ENCODE measurements at places on chromosomes 1 and 21.

DNA sequence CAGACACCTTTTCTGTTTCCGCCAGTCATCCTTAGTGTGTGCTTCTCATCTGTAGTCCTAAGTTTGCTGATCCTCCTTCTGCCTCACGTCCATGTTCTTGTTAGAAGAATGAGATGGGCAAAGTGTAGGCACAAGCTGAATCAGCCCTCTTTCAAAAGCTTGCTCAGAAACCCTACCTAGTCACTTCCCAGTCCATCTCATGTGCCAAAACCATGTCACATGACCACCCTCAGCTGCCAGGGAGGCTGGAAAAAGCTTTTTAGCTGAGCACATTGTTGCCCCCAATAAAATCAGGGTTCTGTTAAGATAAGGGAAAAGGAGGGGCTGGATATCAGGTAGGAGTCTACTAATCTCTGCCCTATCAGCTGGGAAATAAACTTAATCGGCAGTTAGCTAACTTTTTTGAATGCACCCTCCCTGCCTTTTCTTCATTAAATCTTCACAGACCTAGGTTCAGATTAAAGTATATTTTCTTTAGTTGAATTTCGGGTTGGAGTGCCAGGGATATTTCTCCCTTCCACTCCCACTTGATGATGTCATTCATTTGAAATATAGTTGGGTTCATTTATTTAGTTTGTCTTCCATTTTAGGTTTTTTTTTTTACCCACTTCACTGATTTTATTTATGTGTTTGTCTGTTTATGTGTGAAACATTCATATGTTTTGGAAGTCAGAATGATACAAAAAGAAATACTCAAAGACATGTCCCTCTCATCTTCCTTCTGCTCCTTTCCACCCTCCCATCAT lies 129.2 kb downstream of the ROR1 start:
- DNase-seq, result peak; percentile 31

DNA sequence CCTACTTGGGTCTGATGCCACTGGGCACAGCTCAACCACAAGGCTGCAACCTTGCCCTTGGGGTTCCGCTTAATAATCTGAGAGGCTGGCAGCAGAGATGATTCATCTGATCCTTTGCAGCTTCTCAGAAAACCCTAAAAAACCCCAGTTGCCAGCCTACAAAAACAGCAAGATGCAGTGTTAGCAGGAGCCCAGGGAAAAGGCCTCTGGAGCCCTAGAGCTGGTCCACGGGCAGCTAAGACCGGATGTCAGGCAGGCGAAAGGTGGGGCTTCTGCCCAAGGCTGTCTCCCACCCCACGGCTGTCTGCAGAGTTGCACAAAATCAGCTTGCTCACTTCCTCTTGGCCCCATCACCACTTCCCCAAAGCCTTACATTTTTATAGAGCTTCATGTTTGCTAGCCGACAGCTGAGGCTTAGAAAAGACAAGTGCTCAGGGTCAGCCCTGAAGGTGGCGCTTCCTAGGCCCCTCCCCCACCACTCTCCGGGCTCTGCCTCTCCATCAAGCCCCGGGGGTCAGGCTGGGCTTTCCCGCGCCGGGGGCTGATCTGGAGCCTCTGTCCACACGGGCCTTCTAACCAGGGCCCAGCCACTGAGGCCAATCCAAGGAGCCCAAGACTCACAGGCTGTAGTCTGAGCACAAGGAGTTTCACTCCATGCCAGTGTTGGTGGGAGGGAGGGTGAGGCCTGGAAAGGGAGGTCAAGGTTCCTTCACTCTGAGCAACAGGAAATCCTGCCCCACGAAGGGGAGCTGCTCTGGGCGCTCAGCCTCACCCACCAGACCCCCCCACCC lies 4.2 kb upstream of the ADORA3 start:
- peak; percentile 72 for DNase-seq

DNA sequence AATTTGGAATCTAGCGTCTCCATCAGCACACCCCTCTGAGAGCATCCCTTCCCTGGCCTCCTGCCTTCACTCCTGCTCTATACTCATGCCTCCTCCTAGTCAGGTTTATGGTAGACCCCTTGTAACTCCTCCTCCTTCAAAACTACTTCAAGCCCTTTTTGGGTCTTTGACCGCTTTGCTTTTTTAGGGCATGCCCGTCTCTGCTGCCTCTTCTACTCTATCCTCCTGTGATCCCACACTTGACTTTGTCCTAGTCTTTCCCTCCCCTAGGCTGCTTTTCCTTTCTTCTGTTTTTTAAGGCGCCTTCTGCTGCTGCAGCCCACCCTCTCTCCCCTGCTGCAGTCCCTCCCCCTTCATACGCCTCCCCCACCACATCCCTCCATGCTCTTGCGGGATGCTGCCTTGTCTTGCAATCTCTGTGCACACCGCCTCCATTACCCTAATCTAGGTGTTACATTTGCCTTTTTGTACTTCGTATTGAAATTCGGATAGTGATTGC lies 1.5 kb downstream of the SNX27 start:
- no peak for DNase-seq

GRCh38 chr21:35933466-35933865 lies 126.9 kb downstream of the SETD4 start:
- peak; percentile 86 for DNase-seq

GRCh38 chr1:55217226-55217986 lies 2.2 kb upstream of the USP24 start:
- peak; percentile 63 for DNase-seq

DNA sequence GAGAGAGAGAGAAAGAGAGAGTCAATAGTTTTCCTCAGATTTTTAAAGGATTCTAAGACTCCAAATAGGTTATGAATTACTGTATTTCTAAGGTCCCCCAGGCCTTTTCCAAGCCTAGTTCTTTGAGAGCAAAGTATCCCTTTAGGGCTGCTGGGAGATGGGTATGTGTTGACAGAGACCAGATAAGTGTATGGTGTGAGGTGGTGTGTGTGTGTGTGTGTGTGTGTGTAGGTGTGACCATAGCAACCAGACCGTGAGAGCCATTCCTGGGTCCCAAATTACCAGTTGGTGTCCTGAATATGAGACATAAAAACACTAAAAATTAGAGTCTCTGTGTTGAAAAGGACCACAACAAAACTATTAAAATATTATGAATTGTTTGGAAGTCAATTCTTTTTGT lies 41.7 kb upstream of the DNAJC6 start:
- DNase-seq, result no peak

DNA sequence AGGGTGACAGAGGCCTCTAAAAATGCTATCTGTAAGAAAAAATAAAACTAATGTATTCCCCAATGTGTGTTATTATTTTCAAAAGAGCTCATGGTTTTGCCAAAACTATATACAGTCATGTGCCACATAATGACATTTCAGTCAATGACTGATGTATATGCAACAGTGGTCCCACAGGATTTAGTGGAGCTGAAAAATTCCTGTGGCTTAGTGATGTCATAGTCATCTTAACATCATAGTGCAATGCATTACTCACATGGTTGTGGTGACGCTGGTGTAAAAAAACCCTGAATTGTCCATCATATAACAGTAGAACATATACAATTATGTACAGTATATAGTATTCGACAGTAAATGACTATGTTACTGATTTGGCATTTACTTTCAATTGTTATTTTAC lies 172.4 kb downstream of the CACNA1E start:
- no peak for DNase-seq

DNA sequence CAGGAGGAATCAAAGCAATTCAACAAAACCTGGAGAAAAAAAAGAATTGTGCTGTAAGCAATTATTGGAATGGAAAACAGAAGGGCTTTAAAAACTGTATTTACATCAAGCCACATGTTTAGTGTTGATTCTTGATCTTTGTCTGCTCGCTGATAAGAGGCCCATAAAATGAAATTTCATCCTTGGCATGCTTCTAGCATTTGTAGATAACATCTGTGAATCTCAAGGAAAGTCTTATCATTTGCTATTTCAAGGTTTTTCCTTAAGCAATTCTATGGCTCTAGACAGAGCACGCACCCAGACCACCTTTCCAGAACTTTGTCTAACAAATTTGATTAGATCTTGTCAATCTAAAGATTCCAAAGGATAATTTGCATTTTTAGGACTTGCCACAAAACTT lies 181.0 kb upstream of the FGGY start:
- DNase-seq, result no peak

DNA sequence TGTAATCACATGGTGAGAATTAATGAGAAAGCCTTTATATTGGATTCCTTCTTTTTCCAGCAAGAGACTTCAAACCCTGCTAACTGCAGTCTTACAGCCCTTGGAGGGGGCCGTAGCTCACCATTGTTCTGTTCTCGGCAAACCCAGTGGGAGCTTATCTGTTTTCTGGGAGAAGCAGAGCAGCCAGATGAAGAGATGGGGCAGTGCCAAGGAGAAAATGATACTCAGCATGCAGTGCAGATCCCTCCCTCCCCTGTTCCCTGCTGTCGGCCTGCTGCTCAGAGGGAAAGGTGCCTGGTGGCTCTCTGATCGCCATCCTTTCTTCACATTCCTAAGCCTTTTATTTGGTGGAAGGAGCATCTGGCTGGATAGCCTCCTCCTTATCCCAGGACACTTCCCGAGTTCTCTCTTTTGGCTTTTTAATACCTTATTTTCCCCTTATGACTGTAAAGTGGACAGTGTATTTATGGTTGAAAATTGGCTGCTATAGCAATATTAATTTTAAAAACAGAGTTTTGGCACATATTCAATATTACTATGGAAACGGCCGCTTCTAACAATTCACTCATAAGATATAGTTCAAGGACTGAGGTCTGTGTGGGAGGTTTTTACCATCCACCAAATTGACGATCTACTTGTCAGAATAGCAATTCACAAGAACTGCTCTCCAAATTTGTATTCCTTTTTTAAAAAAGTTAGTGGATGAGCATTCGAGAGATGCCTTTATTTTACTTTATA lies 203.4 kb downstream of the CRB1 start:
- DNase-seq, result no peak

DNA sequence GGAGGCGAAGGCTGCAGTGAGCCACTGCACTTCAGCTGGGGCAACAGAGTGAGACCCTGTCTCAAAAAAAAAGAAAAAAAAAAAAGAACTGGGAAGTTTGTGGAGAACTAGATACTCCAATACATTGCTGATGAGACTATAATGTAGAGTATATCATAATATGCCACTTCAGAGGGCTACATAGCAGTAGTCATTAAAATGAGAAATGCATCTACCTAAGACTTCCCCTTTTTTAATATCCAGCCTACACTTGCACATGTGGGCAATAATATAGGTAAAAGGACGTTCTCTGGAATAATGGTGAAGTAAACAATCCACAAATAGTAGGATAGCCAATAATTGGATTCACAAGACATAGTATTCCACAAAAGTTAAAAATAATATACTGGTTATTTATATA lies 311.0 kb downstream of the HLX start:
- no peak for DNase-seq

Measured in PC-3 (cell line).